ENCODE measurements at places on chromosomes 5 and 9.

DNA sequence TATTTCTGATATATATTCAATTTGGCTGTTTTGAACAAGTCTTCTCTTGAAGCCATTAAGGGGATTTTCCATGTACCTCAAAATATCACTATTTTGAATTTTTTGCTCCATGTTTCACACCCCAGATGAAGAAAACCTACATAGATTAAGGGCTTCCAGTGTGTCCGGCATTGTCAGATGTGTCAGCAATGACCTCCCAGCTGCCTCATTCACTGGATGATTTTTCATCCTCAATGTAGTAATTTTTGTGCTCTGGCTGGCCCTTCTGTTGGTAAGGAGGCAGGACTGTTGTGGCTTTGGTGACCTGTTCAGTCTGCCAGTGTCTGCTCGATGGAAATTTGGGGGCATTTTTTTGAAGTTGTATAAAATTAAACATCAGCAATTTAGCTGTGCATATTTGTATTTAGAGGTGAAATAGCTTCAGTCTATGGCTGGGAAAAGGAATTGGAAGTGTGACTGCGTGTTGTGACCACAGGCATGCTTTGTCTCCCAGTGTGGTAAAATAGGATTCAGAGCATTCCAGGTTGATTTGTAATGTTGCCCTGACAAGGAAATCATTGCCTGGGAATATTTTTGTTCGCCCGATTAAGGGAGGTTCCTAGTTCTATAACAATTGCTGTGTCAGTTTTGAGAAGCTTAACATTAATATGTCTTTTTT is 312.4 kb downstream of the ARHGEF28 start:
- no peak for DNase-seq

GRCh38 chr5:4228708-4229107 is 633.1 kb downstream of the IRX1 start:
- DNase-seq, result no peak

DNA sequence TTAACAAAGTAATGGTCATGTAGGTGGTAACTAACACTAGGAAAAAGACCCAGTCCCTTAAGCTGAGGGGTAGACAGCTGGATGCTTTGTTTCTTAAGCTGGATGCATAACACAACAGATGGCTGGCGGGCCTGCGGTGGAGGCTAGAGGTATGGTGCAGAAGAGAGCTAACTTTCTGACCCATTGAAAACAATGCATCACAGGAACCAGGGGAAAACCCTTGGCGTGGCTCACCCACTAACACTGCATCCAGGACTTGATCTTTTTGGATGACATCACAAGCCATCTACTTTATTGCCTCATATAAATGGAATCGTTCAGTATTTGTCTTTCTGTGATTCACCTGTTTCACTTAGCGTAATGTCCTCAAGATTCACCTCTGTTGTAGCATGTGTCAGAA is 138.7 kb downstream of the AUH start:
- no peak for DNase-seq

DNA sequence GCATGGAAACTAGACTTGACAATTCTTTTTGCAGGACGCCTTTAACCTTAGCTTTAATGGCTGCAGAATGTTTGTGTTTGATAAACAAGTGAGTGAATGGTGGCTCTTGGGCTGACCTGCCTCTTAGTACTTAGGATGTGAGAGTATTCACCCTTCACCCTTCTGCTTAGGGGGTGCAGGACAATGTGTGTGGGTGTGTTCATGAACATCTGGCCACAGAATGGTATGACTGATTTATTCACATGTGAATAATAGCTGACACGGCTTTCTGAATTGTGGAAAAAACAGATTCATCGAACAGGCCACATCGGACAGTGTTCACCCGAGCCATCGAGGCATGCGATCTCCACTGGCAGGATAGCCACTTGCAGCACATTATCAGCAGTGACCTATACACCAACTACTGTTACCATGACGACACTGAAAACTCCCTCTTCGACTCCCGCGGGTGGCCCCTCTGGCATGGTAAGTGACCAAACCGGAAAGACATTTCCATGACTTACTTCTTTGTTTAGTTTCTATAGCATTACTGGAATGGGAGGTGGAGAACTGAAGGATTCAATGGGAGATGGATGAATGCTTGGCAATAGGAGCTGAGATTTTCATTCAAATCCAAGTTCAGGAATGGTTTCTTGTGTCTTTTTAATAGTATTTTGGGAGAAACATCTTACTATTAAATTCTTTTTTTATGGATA is 193.6 kb downstream of the ZSWIM6 start:
- no peak for DNase-seq

DNA sequence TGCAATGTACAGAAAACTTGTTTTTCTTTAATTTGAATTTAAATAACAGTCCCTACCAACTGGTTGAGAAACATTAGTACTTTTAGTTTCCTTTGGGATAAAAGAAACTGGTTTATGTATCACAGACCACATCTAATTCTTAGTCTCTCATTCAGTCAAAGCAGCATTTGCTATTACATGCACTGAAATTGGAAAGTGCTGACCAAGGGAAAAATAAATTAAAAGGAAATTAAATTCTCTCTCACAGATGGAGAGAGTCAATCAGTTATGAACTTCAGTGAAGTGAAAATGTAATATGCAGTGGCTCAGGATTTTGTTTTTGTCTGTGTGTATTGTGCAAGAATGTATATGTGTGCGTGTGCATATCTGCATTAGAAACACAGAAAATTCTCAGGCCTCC is 121.7 kb downstream of the TUSC1 start:
- no peak for DNase-seq

DNA sequence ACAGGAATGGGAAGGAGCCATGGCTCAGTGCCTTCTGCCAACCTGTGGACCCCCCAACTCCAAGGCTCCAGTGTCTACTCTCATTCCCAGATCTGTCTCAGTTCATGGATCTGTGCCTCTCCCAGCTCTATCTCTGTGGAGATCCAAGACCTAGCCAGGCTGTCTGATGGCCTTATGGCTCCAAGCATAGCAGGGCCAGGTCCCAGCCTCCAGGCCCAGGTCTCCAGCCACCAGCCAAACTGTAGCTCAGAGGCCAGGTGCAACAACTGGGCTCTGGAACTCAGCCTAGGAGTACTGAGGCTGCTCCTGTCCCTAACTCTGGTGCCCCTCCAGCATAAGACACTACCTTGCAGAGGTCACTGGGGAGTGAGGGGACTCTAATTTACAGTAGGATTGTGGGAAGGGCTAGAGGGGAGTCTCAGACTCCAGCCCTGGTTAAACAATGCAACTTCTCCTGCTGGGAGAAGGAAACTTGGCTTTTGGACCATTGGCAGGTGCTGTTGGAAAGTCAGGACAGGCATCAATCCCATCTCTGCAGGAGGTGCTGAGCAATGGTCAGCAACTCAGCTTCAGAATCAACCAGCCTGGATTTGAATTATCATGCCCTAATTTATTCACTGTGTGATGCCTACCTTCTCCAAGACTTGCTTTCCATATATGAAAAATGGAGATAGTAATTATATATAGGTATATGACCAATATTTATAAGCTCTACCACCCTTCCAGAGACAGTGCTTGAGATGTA is 63.0 kb downstream of the PCDH1 start:
- no peak for DNase-seq

DNA sequence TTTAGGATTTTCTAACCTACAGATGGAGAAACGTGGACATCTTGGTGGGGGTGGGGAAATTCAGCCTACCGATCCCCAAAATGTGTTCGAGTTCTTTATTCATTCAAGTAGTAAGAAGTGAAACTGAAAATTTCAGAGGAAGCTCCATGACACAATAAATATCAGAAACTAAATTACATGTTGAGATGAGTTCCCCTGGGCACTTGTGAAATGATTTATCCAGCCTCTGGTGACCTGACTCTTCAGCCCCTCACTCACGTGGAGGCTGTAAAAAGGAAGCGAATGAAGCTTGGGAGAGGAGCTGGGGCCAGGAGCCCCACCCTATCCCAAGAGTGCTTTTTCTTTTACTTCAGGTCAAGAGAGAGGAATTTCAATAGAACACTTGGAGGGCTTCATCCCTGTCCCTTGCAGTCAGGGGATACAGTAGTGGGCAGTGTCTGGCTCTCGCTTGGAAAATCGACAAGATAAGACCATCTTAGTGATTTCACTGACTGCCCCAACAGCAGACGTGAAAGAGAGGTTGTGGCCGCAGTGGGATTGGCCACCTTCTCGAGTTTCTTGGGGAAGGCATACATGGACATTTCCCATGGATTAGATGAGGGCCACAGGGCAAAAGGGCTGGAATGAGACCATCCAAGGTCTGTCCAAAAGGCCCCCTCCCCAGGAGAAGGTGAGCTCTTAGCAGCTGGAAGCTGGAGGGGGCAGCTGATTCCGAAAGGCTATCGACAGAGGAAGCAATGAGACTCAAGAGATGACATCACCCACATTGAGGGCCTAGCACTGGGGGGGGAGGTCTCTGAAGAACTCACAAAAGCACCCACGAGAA is 76.8 kb upstream of the SH3PXD2B start:
- no peak for DNase-seq

DNA sequence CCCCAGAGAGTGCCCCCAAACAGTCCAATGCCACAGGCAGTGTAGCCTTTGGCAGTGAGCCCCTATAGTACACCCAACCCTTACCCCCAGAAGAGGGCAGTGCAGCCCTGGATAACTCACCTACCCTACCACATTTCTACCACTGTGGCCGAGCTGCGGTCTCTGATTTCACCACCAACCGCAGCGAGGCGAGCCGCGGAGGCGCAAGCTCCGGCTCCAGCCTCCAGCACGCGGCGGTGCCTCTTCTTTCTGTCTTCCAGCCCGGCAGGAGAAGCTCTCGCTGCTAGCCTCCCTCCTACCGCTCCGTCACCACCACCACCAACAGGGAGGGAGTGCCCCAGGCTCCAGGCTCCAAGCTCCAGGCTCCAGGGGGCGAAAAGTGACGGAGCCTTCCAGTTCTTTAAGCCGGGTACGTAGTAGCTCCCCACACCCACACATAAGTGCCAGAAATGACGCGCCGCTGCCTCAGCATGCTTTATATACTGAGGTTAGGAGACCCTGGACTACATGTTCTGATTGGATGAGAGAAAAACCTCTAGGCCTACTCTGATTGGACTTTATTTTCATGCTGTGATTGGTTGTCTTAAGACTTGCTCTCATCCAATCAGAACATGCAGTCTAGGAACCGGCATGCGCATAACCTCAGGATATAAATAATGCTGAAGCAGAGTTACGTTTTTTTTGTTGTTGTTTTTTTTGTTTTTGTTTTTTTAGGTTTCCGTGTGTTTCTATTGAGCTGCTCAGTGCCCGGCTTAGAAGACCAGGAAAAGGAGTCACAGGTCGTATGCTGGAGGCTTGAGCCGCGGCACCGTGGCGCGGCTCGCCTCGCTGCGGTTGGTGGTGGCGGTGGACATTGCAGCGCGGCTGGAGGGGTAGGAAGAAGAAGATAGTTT is at the start of gene PCAT7:
TSS of gene PCAT7 (plus strand) at position 645 of the 893 bp plus-strand sequence.
- DNase-seq, result peak; percentile 3

DNA sequence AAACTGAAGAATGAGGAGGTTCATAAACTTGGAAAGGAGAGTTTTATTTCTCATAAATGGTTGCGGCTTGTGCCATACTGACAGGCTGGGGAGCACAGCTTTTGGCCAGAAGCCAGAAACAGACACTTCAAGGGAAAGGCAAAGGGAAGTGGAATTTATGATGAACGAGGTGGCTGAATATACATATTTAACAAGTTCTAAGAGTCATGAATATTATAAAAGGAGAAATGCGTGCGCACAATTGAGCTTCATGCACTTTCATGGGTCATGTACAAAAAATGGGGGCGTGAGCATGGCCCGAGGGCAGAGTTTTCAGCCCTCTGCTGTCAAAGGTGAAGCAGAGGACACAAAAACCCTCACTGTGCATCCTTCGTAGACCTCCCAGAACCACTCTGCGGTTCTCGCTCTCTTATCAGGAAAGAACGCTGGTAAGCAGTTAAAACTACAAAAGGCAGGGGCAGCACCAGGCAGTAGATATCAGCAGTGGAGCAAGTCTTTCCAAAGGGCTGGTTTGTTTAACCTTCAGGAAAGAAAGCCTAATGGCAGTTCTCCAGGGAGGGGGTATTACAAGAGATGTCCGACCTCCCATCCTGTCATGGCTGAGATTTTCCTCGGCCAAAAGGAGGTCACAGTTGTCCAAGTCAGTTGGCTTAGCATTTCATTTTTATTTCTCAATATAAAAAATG is 29.0 kb downstream of the AUH start:
- DNase-seq, result no peak

DNA sequence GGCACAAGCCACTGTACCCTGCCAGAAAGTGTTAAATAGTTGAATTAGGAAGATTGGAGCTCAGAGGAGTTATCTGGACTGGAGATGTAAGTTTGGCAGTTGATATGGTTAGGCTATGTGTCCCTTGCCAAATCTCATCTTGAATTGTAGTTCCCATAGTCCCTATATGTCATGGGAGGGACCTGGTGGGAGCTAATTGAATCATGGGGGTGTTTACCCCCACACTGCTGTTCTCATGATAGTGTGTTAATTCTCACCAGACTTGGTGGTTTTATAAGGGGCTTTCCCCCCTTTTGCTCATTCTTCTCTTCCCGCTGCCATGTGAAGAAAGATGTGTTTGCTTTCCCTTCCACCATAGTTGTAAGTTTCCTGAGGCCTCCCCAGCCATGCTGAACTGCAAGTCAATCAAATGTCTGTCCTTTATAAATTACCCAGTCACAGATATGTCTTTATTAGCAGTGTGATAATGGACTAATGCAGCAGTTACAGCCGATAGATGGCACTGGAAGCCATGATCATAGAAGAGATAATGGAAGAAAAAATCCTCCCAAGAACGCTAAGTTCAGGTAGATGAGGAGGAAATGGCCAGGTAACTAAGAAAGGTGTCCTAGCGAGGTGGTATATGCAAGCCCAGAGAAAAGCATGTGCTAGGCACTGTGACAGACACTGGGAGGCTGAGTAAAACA is 51.4 kb downstream of the TNFSF8 start:
- DNase-seq, result no peak

DNA sequence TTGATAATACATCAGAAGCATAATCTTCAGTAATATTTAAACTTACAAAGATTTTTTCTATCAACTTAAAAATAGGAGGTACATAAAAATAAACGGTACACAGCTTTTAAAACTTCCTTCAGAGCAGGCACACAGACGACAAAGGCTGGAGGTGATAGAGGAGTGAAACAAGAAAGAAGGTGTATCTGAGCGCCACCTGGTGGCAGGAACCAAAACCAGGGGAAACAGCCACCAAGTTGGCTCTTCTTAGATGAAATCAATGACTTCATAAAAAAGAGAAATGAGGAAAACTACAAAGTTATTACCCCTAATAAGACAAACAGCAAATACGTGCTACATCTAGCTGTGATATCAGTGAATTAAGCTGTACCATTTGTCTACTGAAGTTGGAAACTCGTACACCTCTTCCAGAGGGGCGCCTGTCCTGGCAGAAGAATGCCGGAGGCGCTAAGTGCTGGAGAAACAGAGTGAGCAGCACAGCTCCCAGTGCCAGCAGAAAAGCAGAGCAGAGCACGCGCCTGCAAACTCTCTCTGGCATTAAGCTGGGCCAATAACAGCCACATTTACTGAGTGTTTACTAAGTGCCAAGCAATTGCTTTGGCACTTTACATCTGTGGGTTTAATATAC is 85.9 kb downstream of the SETX start:
- DNase-seq, result peak; percentile 61

- DNase-seq, result no peak
These were observed 81.8 kb downstream of the NLN start for GRCh38 chr5:65803699-65804391.

DNA sequence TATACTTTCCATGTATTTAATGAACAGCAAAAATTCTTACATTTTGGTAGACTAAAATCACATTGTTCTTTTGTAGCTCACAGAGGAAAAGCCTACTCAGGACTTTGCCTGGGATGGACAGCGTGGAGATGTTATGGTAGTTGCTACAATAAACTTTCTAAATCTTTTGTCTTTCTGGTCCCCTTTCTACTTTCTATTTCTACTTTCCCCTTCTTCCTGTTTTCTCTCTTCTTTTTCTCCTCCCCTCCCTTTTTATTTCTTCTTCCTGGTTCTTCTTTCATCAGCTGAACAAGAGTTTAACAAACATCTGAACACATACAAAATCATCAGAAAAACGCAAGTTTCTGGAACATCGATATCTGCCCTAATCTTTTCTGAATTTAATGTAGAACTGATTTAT is 15.6 kb upstream of the GDNF start:
- DNase-seq, result no peak
